ENCODE measurements at places on chromosomes 2 and 18. TPM values are rescaled to one million over a fixed set of nuclear protein-coding genes. Genes with fewer than 3 reads are reported as not detected.

The ZNF532 gene
- 114 TPM for total RNA-seq

The CYP27A1 gene
- 26.0 TPM for total RNA-seq

The CD302 gene
- 19.0 TPM for total RNA-seq

The IL37 gene
- not detected for total RNA-seq

The ASB18 gene
- not detected for total RNA-seq

The CD8B2 gene
- total RNA-seq, result not detected

The EPHA4 gene
- 41.2 TPM for total RNA-seq

The IMMT gene
- total RNA-seq, result 72.3 TPM

The UGT1A4 gene
- total RNA-seq, result not detected

The LCT gene
- not detected for total RNA-seq

The ADCYAP1 gene
- total RNA-seq, result 0.67 TPM

The SMC6 gene
- total RNA-seq, result 11.2 TPM

The DNPEP gene
- total RNA-seq, result 37.8 TPM

The CACNB4 gene
- total RNA-seq, result 2.2 TPM

The CHST10 gene
- 10.6 TPM for total RNA-seq

DNA sequence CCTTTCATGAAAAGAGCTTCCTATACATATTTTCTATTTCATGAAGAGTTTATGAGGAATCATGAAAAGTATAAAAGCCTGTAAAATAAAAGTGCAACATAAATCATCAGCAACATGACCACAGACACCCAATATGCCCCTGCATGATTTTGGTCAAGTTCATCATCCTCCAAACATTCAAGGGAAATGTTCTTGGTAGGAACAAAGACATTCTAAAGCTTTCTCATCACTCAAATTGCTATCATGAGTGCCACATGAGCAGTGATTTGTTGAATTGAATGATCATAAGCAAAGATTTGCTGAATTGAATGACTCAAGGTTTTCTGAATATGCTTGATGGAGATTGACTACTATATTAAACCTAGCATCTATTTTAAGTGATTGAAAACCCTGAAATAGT, 172.2 kb downstream of the MBD2 start:
- no peak for ATAC-seq

DNA sequence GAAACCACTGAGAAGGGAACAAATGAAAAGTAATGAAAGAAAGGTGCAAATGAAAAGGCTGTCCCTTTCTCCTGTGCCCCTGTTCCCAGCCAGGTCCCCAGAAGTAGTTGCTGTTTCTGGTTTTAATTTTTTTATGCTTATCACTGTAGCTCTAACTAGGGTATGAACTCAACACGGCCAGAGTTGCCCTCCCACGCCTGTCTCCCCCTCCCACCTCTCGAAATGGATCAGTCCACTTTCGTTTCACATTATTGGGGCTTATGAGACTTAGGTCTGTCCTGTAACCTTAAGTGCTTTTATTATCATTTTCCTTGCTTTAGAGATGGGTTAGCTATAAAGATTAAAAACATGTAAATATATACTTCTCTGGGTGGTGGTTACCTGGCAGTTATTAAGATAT, 8.6 kb downstream of the RBFA start:
- no peak for ATAC-seq

- ATAC-seq, result peak; percentile 7
These were observed 678.9 kb downstream of the ARHGAP15 start for GRCh38 chr2:143808166-143808565.

DNA sequence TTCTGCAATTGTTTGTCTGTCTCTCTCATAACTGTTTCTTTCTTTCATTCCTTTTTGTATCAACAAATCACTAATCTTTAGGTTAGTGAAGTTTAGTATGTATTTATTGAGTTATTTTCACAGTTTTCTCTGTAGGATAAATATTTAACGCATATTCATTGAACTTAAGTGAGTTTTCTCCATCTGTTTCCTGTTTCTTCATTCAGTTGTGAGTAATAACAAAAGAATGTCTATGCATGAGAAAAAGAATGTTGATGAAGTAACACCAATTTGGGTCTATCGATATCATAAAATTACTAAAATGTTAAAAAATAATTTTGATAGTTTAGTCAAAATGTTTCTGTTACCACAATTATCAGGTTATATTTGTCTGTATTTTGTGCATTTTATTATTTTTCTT, 948.0 kb downstream of the DSC3 start:
- no peak for ATAC-seq

- no peak for ATAC-seq
These were observed 182.6 kb downstream of the GULP1 start for GRCh38 chr2:188474316-188474715.

- ATAC-seq, result no peak
These were observed 159.8 kb downstream of the RHBDD1 start for GRCh38 chr2:226995625-226996041.

- no peak for ATAC-seq
These were observed 50.2 kb downstream of the WDFY1 start for GRCh38 chr2:223894968-223895367.

DNA sequence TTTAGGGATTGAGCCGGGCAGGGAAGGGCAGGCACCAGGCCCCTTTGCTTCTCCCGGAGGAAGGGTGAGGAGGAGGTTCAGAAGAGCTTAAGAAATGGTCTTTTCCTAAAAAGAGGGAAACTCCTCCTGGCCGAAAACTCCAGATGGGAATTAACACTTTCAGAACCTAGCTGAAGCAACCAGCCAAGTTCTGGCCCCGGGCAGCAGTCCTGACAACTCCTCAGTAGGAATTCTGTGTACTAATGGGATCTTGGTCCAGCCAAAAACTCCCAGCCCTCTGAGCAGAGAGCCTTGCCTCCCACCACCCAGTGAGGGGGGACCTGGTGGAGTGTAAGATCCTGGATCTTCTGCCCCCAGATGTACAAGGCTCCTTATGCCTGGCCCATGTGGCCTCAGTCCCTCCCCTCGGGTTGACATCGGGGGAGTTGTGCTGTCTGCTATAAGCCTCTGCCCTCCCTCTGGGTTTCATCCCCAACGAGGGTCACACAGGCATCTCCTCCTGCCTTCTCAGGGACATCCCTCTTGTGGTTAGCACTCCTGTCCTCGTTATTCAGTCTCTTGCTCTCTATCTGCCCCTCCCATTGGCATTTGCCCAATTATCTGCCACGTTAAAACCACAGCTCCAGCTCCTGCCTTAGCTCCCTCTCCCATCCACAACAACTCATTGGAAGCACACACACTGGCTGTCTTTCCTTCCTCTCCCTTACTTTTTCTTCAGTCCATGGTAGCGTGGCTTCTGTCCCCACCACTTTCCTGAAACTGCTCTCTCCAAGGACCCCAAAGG, 184.6 kb downstream of the CYP26B1 start:
- ATAC-seq, result no peak

DNA sequence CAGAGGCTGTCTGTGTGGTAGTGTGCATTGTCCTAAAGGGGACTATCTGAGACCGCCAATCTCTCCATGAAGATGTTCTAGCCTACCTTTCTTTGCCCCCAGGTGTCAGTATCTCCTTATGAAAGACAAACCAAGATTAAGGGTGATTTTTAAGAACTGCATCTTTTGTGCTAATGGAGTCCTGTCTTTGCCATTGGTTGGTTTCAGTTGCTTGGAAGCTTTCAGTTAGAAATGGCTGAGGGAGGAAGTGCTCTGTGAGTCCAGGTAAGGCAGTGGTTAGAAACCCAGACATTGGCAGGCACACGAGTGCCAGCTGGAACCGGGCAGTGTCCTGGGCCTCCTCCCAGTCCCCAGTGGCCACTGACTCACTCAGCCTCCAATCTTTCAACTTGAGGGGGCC, 111.3 kb downstream of the DOCK10 start:
- ATAC-seq, result no peak

DNA sequence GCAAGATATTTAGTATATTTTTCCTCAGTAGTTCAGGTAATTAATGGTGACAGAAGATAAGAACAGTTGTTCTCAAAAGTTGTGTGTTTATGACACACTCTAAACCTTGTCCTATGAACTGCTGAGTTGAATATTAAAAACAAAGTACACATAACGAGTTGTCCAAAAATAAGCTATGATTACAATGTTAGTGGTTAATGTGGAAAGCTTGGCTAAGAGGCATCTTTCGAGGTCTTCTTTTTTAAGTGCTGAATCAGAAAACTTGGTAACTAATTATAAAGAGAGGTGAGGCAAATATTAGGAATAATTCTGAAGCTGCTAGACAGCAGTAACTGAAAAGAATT, 1088.7 kb downstream of the SUCLG1 start:
- no peak for ATAC-seq

DNA sequence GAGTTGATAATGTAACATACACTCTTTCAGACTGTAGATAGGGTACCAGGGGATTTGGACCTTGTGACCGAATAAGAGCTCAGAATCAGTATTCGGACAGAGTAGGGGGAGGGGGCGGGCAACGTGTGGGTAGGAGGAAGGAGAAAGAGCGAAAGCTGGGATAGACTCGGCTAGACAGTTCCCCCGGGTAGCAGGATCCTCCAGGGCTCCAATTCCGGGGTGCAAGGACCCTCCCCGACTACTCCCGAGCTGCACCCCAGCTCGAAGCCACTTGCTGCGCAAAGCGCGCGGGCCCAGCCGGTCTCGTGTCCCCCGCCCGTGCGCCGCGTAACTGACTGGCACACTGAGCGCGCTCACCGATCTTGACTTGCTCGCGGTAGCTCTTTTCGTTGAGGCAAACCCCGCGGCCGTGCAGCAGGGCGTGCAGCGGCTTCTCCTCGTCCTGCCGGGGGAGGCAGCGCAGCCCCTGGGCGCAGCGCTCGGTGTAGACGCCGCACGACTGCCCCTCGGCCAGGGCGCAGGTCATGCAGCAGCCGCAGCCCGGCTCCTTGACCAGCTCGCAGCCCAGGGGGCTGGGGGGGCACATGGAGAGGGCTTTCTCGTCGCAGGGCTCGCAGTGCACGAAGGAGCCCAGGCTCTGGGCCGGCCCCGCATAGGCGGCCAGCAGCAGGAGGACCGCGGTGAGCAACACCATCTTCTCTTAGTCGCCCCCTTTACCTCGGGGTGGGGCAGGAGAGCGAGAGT, 1.1 kb downstream of the IGFBP5 start:
- no peak for ATAC-seq

GRCh38 chr18:7248877-7249276, 18.0 kb downstream of the LRRC30 start:
- no peak for ATAC-seq

- peak; percentile 75 for ATAC-seq
These were observed at the start of gene DNPEP for GRCh38 chr2:219387306-219388120. TSS of gene DNPEP (minus strand) at chr2:219387912. CDS start at chr2:219387794, 118 bp downstream.

Data from gastroesophageal sphincter (tissue), 4 donors.